HAP-1 (cell line): ENCODE measurements at places on chromosomes 13 and 19.

DNA sequence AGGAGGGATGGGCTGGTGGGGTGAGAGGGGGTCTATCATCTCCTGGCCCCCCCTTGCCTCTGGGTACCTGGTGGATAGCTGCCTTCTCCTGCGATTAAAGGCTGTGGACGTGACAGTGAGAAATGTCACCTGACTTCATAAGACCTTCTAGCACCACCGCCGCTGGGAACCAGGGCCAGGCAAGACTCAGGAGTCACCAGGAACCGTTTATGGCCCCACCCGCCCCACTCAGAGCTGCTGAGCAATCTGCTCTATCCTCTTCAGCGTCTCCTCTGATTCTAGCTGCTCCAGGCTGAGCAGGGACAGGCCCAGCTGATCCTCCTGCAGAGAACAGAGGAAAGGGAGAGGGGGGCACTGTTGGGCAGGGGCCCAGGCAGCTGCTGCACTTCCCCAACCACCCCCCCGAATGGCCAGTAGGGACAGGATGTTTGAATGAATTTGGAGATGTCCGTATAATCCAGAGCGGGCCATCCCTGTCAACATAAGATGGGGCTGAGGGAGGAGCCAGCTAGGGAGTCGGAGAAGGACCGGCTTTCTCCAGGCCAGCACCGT lies 10.9 kb downstream of the KLC3 start:
- DNase-seq, result no peak

DNA sequence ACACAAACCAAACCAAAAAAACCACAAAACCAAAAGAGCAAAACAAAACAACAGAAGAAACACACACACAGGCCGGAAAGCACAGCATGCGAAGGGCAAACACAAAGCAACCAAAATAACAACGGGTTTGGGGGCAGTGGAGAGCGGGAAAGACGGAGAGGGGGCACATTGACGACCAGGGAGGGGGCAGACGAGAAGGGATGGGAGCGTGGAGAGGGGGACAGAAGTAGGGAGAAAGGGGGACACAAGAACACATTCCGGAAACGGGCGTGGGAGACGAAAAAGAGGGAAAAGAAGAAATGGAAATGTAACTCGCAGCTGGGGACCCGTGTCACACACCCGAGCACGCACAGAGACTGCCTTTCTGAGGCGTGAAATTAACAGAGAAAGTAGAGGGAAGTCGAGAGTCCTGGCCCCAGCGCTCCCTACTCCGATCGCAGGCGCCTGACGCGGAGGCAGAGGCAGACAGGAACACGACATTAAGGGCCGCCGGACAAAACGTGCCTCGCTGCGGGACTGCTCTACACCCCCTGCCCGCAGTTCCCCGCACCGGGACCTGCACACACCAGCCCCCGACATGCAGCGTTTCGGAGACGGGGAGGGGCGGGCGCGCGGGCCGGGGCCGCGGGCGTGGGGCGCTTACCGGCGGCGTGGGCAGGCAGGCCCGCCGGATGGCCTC lies 652 bp downstream of the POU4F1 start:
- DNase-seq, result no peak

GRCh38 chr13:70432276-70432805 lies 324.1 kb upstream of the KLHL1 start:
- DNase-seq, result no peak

DNA sequence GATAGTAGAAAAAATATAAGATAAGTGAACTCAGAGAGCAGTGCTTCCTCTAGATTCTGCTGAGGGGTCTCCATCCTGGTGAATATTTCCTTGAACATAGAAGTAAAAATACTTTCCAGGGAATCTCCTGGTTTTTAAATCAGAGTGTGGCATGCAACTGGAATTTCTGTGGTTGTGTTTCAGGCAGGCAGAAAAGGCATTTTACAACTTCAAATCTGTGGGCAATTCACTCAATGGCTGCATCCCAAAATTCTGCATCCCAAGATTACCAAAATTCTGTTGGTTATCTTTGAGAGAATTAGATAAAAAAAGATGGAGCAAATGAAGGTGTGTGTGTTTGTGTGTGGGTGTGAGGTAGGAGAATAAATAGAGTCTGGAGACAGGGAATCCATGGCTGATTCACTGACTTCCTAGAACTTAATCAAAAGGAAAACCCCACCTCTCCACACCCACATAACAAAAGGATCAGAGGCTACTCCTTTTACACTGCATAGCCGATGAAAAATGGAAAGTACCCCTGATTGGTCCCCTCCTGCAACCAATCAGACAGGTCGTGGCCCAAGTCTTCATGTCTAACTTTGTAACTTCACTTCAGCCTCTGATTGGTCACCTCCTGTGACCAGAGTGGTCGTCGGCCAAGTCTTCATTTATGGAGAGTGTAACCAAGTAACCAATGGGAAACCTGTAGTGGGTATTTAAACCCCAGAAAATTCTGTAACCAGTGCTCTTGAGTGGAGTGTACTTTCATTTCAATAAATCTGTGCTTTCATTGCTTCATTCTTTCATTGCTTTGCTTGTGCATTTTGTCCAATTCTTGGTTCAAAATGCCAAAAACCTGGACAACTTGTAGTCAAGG lies 112.8 kb downstream of the DLEU7 start:
- DNase-seq, result no peak

DNA sequence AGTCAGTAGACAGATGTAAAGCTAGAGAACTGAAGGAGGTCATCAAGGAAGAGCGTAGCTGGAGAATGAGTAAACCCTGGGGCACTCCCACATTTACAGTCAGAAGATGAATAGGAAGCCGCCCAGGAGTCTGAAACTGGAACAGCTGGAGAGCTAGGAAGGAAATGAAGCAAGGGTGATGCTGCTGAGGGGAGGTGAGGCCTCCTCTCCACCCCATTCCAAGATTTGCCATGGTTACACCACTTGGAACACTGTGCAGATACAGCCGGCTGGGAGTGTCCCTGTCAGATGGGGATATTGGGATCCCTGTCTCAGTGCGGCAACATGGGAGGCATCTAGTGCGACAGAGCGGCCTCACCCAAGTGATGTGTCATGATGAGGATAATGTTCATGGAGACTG lies 51.8 kb upstream of the GPI start:
- no peak for DNase-seq

DNA sequence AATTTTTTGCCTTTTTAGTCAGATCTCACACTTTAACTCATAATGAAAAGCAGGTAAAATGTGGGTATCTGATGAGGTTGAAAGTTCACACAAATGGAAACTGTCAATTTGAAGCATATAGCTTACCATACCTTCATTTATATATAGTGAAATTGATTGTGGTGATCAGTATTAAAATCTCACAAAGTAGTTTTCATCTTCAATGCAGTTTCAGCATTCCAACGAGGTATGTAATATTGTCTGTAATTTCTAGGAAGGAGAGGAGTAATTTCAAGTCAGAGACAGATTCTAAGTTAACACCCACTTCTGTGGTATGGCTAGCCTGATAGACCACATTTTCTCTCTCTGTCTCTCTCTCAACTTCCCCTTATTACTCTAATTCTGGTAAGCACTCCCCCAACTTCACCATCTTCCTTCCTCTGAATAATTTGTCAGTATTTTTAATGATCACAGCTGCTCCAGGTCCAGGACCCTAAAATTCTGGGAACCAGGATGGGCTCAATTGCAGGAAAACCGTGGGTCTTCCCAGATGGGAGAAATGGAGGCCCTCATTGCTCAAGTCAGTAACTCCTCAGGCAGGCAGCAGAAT lies 455.7 kb downstream of the FGF9 start:
- no peak for DNase-seq

DNA sequence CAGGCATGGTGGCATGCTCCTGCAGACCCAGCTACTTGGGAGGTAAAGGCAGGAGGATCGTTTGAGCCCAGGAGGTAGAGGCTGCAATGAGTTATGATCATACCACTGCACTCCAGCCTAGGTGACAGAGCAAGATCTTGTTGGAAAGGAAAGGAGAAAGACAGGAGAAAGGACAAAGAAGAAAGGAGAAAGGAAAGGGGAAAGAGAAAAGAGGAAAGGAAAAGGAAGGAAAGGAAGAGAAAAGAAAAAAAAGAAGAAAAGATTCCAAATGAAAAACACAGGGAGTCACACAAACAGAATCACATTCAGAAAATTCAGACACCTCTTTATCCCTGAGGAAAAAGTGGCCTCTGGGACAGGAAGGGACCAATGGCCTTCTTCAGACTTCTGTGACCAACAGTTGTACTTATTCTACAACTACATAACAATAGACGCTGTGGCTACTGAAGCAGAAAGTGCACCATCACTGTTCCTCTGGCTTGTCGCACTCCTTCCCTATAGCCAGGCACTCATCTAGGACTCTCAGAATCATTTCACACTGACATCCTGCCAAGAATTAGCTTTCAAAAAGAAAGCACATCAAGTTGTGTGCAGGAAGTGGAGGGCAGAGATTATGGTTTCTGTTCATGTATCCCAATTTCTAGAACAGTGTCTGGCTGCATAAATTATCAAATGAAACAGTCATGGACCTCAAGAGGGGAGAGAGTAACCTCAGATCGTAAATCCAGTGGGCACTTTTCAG lies 5.9 kb downstream of the MTMR6 start:
- no peak for DNase-seq

DNA sequence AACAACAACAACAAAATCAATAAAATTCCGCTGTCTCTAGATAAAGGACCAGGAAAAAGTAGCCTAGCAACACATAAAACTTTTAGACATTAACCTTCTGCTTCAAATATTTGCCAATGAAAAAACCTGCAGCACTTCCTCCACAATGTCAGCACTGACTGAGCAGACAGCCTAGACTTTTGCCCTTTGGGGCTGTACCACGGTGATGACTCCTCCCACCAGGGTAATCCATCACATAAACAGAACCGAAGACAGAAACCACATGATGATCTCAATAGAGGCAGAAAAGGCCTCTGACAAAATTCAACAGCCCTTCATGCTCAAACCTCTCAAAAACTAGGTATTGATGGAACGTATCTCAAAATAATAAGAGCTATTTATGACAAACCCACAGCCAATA lies 30.2 kb upstream of the TRPC4 start:
- DNase-seq, result no peak

DNA sequence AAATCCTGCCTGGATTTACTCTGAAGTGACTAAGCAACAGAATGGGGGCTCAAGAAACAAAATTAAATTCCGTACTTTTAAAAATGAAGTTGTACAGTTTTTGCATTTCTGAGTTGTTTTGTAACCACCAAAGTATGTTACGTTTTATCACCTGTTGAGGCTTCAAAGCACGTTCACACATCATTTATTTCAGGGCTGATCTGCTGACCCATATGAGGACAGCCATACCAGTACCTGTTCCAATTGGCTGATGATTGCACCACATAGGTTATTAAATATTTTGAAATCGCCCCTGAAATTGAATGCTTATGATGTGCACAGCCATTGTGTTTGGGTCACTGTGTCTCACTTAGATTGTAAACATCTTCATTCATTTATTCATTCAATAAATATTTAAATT lies 72.0 kb upstream of the FLT1 start:
- DNase-seq, result no peak

GRCh38 chr19:1107661-1108261 lies 4.0 kb downstream of the GPX4 start:
- DNase-seq, result no peak

GRCh38 chr13:28621449-28621848 lies 37.5 kb upstream of the POMP start:
- DNase-seq, result no peak

DNA sequence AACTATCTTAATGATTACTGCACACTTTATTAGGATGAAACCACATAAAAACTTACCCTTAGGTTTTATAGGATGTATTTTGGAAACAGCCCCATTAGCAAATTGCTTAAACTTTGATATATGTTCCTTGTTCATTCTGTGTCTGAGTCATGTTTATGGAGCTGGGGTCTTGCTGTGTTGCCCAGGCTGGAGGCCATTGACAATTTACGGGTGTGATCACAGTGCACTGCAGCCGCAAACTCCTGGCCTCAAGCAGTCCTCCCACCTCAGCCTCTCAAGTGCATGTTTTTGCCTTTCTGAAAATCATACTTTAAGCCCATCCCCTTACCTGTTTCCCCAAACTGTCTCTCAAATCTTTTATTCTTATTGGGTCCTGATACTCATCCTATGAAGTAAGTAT lies 5.2 kb upstream of the CHAMP1 start:
- no peak for DNase-seq

DNA sequence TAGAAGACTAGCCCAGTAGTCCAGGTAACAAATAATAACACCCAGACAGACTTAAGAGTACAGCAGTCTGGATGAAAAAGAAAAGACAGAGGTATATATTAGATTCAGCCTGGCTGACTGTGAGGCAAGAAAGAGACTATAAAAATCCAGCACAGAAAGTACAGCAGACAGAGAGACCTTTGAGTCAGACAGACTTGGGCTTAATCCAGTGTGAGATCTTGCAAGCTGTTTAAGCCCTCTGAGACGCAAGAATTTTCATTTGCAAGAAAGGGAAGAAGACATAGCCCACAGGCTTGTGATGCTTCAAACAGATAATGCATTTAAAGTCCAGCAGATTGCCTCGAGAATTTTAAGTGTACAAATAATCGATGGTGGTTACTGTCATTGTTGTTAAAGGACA lies 471.4 kb downstream of the LIG4 start:
- no peak for DNase-seq

GRCh38 chr19:45529420-45529785 lies 22.1 kb downstream of the VASP start:
- no peak for DNase-seq

DNA sequence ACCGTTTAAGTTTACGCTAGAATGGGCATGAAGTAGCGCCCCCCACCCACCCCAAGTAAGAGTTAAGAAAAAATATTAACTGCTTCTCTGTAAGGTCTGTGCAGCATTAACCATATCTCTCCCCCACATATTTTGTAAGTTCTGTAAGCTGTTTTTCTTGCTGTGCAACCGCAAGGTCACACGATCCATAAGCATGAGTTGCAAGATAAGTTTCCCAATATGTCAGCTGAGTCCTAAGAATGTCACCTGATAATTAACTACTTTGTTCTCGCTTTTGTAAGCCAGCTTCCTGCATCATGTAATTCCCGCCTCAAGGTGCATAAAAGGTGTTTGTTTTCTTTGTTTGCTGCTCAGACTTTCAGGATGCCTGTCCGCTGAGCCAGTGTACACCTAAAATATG lies 187.0 kb downstream of the MYO16 start:
- no peak for DNase-seq

DNA sequence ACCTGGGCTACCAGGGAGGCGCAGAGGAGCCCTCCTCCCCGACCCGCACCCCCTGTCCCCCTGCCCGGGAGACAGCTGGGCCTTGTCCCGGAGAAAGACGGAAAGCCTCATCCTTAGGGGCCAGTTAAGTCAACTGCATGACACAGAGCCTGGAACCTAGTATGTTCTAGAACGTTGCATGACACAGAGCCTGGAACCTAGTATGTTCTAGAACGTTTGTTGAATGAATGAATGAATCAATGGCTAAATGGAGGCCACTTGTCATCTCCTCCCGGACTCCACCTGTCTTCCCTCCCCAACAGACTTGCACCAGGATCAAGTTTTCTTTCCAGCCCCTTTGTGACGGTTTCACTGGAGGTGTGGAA lies 706 bp downstream of the SERP2 start:
- no peak for DNase-seq

GRCh38 chr19:3061182-3062161 lies 823 bp downstream of the TLE5 start:
- no peak for DNase-seq
